Thoracic aorta (tissue), 2 donors: ENCODE measurements at places on chromosomes 3 and 15.

- no peaks in the 10 kb centered on the region for H3K4me1 ChIP-seq
- DNase-seq = no peak
- no peaks in the 10 kb centered on the region for H3K27me3 ChIP-seq
- H3K36me3 ChIP-seq = no peaks in the 10 kb centered on the region
- H3K27ac ChIP-seq = no peak overlapping the region
These were observed 11.6 kb downstream of the GPR160 start for GRCh38 chr3:170049146-170050000.

- no peak overlapping the region for H3K27ac ChIP-seq
- DNase-seq = no peak
- H3K4me1 ChIP-seq = no peaks in the 10 kb centered on the region
- no peaks in the 10 kb centered on the region for H3K27me3 ChIP-seq
These were observed 54.8 kb downstream of the MESD start for GRCh38 chr15:80934761-80935221.

DNA sequence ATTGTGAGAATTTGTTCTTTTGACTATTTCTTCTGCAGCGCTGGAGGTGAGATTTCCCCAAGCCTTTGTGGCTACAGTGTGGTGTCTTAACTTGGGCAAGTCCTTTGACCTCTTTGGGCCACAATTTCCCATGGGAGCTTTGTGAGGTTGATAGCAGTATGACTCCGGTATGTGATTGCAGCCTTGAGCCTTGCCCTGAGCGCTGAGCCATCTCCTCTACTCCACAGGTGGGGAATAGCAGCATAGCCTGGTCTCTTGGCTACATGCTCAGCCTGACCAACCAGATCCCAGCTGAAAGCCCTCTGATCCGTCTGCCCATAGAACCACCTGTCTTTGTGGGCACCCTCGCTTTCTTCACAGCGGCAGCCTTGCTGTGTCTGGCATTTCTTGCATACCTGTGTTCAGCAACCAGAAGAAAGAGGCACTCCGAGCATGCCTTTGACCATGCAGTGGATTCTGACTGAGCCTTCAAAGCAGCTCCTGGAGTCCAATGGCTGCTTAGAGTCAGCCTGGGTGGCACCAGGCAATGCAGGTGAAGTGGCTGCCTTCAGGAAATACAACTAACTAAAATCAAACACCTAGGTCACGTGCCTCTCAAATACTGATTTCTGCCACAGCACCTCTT lies 30.0 kb upstream of the RPL14 start:
- no peaks in the 10 kb centered on the region for H3K36me3 ChIP-seq
- no peaks in the 10 kb centered on the region for H3K27me3 ChIP-seq
- DNase-seq = no peak
- H3K27ac ChIP-seq = no peak overlapping the region
- no peak overlapping the region for H3K4me3 ChIP-seq

- peaks cover 62% of the 10 kb centered on the region for H3K4me1 ChIP-seq
- DNase-seq = no peak
- no peaks in the 10 kb centered on the region for H3K27me3 ChIP-seq
- no peaks in the 10 kb centered on the region for H3K36me3 ChIP-seq
These were observed 1.1 kb upstream of the UTS2B start for GRCh38 chr3:191331388-191331787.

DNA sequence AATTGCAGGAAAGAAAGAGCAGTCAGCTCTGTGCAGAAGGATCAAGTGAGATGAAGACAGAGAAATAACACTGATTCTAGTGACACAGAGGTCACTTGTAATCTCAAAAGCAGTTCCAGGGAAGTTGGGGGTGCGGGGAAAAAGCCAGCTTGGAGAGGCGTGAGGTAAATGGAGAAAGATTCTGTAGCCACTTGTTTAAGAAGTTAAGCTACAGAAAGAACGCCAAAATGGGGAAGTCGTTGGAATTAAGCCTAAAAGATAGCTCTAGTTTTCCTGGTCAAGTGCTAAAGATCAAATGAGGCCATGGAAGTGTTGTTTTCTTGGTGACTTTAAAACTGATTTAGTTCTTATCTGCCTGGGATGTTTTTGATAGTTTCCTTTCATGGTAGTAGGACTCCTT lies 152.0 kb downstream of the GREM1 start:
- H3K36me3 ChIP-seq = no peaks in the 10 kb centered on the region
- no peak overlapping the region for H3K27ac ChIP-seq
- no peak for DNase-seq
- no peak overlapping the region for H3K4me3 ChIP-seq
- H3K27me3 ChIP-seq = no peaks in the 10 kb centered on the region

GRCh38 chr3:122079524-122080206 lies 24.5 kb downstream of the CD86 start:
- H3K27ac ChIP-seq = no peak overlapping the region
- H3K36me3 ChIP-seq = no peaks in the 10 kb centered on the region
- no peak overlapping the region for H3K4me3 ChIP-seq
- no peaks in the 10 kb centered on the region for H3K4me1 ChIP-seq
- no peaks in the 10 kb centered on the region for H3K27me3 ChIP-seq
- DNase-seq = no peak

GRCh38 chr3:16174026-16174355 lies 489 bp upstream of the GALNT15 start:
- H3K4me1 ChIP-seq = peaks cover 39% of the 10 kb centered on the region
- no peaks in the 10 kb centered on the region for H3K27me3 ChIP-seq
- peak overlapping the region; percentile 65 for H3K4me3 ChIP-seq

GRCh38 chr15:57540736-57541135 lies 51.0 kb upstream of the MYZAP start:
- H3K27me3 ChIP-seq = no peaks in the 10 kb centered on the region
- H3K36me3 ChIP-seq = peaks cover 12% of the 10 kb centered on the region

- no peaks in the 10 kb centered on the region for H3K4me1 ChIP-seq
- no peaks in the 10 kb centered on the region for H3K36me3 ChIP-seq
- no peak overlapping the region for H3K27ac ChIP-seq
- DNase-seq = no peak
- H3K4me3 ChIP-seq = no peak overlapping the region
These were observed 45.0 kb downstream of the SUCNR1 start for GRCh38 chr3:151918253-151919029.

- no peaks in the 10 kb centered on the region for H3K4me1 ChIP-seq
- H3K27ac ChIP-seq = no peak overlapping the region
- H3K27me3 ChIP-seq = no peaks in the 10 kb centered on the region
- DNase-seq = no peak
- H3K4me3 ChIP-seq = no peak overlapping the region
These were observed 84.1 kb downstream of the ARHGAP31 start for GRCh38 chr3:119378259-119378803.

GRCh38 chr15:62085740-62086139 lies 19.0 kb downstream of the C2CD4A start:
- H3K36me3 ChIP-seq = no peaks in the 10 kb centered on the region
- no peak overlapping the region for H3K4me3 ChIP-seq
- H3K27me3 ChIP-seq = no peaks in the 10 kb centered on the region
- no peaks in the 10 kb centered on the region for H3K4me1 ChIP-seq

GRCh38 chr15:64905119-64905831 lies 6.4 kb upstream of the ANKDD1A start:
- H3K4me1 ChIP-seq = peaks cover 14% of the 10 kb centered on the region
- peaks cover 2% of the 10 kb centered on the region for H3K36me3 ChIP-seq
- H3K27ac ChIP-seq = no peak overlapping the region
- no peaks in the 10 kb centered on the region for H3K27me3 ChIP-seq

DNA sequence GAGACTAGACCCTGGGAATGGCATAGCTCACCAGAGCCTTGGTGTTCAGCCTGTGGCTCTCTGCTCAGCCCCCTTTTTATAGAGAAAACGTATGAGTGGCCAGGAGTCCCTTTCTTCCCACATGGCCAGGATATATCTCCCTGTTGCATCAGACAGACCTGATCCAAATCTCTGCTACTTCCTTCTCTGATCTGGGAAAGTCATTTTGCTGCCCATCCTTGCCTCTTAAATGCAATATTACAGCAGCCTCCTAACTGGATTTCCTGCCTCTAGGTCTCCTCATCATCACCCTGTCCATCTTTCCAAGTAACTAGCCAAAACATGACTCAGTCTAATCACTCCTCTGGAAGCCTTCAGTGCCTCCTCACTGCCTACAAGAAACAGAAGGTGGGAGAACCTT lies 42.9 kb downstream of the CTDSPL start:
- H3K36me3 ChIP-seq = no peaks in the 10 kb centered on the region
- DNase-seq = no peak
- H3K4me1 ChIP-seq = peaks cover 33% of the 10 kb centered on the region
- H3K4me3 ChIP-seq = no peak overlapping the region

DNA sequence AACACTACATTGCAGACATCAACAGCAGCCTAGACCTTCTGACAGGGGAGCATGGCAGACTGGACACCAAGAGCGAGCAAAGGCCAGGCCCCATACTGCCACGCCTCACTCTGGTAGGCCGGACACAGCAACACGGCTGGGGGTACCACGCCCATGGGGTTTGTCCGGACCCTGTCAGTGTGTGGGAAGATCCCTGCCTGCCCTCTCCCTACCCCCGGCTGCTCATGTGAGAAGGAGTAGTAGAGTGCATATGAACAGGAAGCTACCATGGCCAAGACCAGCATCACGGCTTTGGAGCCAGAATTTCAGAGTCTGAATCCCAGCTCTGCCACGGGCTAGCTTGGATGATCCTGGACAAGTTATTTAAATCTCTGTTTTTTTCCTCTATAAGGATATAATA lies 27.9 kb downstream of the ALDH1L1 start:
- H3K27ac ChIP-seq = no peak overlapping the region
- no peaks in the 10 kb centered on the region for H3K4me1 ChIP-seq
- H3K4me3 ChIP-seq = no peak overlapping the region
- no peaks in the 10 kb centered on the region for H3K27me3 ChIP-seq
- DNase-seq = no peak

DNA sequence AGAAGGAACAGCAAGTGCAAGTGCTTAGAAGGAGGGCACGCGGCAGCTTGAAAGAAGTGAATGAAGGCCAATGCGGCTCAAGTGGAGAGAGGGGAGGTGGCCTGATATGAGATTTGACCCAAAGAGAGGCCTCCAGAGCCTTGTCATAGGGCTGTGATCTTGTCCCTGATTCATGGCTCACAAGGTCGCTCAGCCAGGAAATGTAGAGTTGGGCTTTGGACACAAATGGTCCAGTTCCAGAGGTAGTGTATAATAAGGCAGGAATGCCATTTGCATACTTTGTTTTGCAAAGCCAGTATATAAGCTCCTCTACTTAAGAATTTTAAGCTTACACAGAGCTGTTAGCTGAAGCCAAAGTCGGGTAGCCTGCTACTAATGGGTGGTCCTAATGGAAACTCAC lies 33.7 kb downstream of the HGD start:
- H3K27ac ChIP-seq = no peak overlapping the region
- no peaks in the 10 kb centered on the region for H3K36me3 ChIP-seq
- H3K4me3 ChIP-seq = no peak overlapping the region
- no peak for DNase-seq

GRCh38 chr3:149462581-149463011 lies 11.9 kb upstream of the TM4SF4 start:
- H3K27ac ChIP-seq = peak overlapping the region; percentile 47
- H3K27me3 ChIP-seq = no peaks in the 10 kb centered on the region
- no peaks in the 10 kb centered on the region for H3K36me3 ChIP-seq
- no peak overlapping the region for H3K4me3 ChIP-seq

DNA sequence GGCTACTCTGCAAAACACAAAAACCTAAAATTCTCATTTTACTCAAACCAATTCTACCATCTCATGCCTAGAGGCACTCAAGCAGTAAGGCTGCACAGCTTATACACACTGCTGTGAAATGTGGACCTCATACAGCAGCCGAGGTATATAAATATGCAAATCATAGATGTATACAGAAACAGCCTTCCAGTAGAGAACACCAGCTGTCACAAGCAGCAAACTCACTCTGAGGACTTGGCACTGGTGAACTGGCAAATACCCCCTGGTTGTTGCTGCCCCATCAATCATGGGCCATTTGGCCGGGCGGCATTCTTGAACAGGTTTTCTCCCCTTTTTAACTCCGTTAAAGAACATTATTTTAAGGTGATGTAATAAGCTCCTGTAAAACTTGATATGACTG lies 378.0 kb downstream of the LSAMP start:
- H3K4me1 ChIP-seq = no peaks in the 10 kb centered on the region
- no peaks in the 10 kb centered on the region for H3K27me3 ChIP-seq
- no peak for DNase-seq
- H3K4me3 ChIP-seq = no peak overlapping the region
- no peak overlapping the region for H3K27ac ChIP-seq

GRCh38 chr3:36833160-36833814 lies 68.9 kb upstream of the DCLK3 start:
- H3K36me3 ChIP-seq = peaks cover 51% of the 10 kb centered on the region
- H3K4me3 ChIP-seq = no peak overlapping the region
- H3K4me1 ChIP-seq = no peaks in the 10 kb centered on the region
- no peaks in the 10 kb centered on the region for H3K27me3 ChIP-seq
- DNase-seq = no peak

DNA sequence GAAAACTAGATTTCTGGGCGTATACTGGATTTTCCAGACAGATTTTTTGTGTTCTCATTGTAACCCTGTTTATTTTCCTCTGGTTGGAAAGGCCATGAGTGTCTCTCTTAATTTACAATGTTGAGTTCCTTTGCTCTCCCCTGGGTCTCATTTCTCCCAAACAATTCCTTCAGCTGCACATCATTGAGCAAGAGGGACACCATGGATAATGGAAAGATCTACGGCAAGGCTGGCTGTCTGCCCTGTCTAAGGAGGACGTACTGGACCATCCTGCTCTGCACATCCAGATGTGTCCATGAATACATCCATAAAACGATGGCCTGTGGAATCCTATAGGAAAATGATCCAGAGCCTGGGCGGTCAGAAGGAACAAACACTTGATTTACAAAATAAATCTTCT lies 258.1 kb upstream of the MCTP2 start:
- no peak overlapping the region for H3K4me3 ChIP-seq
- H3K4me1 ChIP-seq = no peaks in the 10 kb centered on the region
- no peaks in the 10 kb centered on the region for H3K36me3 ChIP-seq
- no peak overlapping the region for H3K27ac ChIP-seq

- no peak overlapping the region for H3K27ac ChIP-seq
- peaks cover 13% of the 10 kb centered on the region for H3K36me3 ChIP-seq
- H3K4me3 ChIP-seq = no peak overlapping the region
- no peaks in the 10 kb centered on the region for H3K27me3 ChIP-seq
These were observed 86.6 kb upstream of the UBP1 start for GRCh38 chr3:33526787-33527186.
